Epithelial cell of esophagus (primary cell): ENCODE measurements at places on chromosomes 16 and 17.

GRCh38 chr16:24526701-24527495 is 12.5 kb upstream of the RBBP6 start:
- peak; percentile 83 for DNase-seq

DNA sequence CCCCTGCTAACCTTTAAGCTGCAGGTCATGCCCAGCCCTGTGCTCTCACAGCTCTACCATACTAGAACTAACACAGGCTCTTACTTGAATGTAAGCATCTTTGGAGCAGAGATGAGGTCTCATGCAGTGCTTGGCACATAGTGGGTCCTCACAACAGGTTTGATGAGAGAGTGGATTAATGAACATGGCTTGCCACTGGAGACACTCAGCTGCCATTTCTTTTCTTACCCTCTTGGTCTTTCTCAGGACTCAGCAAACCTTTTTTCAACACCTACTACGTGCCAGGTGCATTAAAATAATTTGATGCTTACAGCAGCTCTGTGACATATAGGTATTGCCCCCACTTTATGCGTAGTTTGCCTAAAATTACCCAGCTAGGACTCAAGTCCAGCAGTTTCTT is 133.2 kb downstream of the MSI2 start:
- no peak for DNase-seq

GRCh38 chr16:8887952-8888560 is 5.9 kb downstream of the LITAFD start:
- DNase-seq, result peak; percentile 34

- no peak for DNase-seq
These were observed 2.1 kb downstream of the P2RX5 start for GRCh38 chr17:3693829-3694231.

DNA sequence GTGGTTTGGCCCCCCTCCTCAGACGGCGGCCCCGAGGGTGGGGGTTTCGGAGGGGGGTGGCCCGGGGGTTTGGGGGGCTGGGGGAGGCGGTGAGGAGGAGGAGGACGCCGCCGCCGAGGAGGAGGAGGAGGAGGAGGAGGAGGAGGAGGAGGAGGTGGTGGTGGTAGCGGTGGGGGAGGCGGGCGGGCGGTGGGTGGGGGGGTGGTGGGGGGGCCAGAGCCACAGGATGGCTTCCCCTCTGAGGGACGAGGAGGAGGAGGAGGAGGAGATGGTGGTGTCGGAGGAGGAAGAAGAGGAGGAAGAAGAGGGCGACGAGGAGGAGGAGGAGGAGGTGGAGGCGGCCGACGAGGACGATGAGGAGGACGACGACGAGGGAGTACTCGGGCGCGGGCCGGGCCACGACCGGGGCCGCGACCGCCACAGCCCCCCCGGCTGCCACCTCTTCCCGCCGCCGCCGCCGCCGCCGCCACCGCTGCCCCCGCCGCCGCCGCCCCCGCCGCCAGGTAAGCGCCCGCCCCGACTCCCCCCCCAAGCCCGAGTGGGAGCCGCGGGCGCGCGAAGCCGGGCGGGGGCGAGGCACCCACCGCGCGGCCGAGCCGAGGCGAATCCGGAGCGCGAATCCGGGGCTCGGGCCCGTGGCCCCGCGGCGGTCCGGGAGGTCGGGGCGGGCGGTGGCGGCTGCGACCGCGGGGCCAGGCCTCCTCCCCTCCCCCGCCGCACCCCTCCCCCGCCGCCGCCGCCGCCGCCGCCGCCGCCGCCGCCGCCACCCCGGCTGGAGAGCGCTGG is 3.8 kb upstream of the CHD3 start:
- DNase-seq, result no peak

DNA sequence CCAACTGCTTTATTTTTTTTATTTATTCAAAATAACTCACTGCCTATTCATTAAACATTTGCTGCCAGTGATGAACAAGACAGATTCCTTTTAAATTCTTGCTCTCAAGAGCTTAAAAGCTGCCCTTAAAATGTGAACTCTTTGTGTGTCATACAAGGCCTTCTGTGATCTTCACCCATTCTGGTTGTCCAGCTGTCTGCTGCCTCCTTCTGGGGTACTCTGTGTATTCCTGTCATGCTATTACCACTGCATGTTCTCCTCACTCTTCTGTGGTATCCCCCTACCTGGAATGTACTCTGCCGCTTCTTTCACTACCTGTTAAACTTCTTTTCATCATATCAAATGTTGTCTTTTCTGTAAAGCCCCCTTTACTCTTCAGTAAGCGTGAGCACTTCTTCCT is 165.8 kb downstream of the CHD9 start:
- no peak for DNase-seq

DNA sequence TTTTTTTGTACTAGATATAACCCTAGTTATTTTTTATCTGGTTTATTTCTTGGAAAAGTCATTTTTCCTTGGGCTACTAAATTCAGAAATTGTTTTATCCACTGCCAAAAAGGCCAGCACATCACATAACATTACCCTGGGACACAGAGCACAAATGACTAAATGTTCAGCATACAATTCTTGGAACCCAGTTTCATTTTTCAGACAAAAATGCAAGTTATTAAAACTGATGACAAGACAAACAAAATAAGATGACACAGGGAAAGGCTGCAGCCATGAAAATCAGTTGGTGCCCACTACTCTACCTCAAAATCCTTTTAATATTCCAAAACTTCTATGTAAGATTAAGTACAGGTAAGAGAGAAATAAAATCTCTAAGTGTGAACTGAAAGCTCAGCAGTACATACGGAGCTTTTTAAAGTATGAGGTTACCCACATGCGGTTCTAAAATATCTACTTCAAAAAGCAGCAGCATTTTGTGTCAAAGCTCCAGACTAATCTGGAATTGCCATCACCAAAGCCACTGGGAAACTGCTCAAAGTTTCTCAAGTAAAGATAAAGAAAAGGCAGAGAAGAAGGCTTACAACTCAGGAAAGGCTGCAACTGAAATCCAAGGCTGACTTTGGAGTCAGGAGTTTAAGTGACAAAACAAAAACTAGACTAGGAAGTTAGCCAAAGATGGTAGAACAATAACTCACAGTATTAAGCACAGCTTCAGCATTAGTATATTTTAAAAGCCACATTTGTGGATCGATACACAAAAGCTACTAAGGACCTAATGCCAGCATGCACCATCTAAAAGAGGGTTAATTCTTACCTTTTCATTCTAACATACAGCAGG is 41.4 kb downstream of the AP1G1 start:
- DNase-seq, result no peak

GRCh38 chr17:20092261-20092867 is 83.2 kb downstream of the SPECC1 start:
- DNase-seq, result peak; percentile 15

GRCh38 chr16:70777973-70778406 is 23.0 kb downstream of the VAC14 start:
- DNase-seq, result no peak

GRCh38 chr16:72481419-72481818 is 309.5 kb upstream of the PMFBP1 start:
- no peak for DNase-seq

DNA sequence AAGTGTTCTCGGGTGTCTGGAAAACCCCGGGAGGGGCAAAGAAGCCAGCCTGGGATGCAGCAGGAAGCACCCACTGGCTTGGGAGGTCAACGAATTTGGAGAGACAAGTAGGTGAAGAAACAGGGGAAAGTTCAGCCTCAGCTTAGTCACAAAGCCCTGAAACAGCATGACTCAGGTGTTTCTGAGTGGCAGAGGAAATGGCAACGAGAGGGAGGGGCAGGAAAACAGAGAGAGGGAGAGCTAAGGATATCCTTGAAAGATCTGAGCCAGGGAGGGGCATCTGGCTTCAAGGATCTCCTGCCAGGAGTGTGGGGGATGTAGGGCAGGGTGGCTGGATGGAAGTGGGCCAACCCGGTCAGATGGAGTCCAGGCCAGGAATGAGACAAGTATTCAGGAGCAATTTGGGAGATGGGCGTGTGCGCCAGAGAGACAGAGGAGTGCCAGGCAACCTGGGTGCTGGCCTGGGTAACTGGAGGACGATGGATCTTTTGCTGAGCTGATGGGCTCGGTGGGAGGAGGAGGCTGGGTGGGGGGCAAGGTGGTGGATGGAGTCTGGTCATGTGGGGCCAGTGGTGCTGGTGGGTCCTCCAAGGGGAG is 27.2 kb downstream of the ABCC3 start:
- peak; percentile 94 for DNase-seq

GRCh38 chr17:48022901-48023300 is 14.7 kb downstream of the COPZ2 start:
- no peak for DNase-seq

GRCh38 chr16:75570396-75571065 is 4.4 kb downstream of the GABARAPL2 start:
- DNase-seq, result no peak

- DNase-seq, result peak; percentile 56
These were observed 2.1 kb downstream of the METTL22 start for GRCh38 chr16:8623634-8624033.

DNA sequence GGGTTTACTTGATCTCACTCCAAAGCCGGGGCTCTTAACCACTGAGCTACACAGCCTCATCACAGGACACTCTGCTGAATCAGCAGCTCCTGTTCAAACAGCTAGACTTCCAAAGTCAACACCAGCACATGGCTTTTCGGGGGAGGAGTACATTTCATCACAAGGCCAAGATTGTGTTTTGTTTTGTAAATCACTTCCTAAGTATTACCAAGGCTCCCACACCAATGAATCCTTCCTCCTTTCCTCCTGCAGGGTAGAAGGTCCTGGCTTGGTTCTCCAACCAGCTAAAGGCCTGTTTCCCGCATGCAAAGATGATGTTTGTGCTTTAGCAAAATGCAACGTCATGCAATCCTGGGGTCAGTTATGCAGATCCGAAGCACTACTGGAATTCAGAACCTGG is 152.5 kb downstream of the XYLT1 start:
- no peak for DNase-seq

- peak; percentile 47 for DNase-seq
These were observed 1.2 kb downstream of the COA3 start for GRCh38 chr17:42797067-42798007.

- DNase-seq, result no peak
These were observed 13.2 kb downstream of the SDK2 start for GRCh38 chr17:73630965-73631595.

- DNase-seq, result no peak
These were observed 386.1 kb downstream of the SEC14L1 start for GRCh38 chr17:77526728-77527350.

GRCh38 chr16:86536621-86537020 is 18.4 kb downstream of the MTHFSD start:
- no peak for DNase-seq

GRCh38 chr16:71428883-71429282 is 13.0 kb downstream of the TLE7 start:
- no peak for DNase-seq

- no peak for DNase-seq
These were observed 7.5 kb upstream of the NOS2 start for GRCh38 chr17:27807567-27808470.

DNA sequence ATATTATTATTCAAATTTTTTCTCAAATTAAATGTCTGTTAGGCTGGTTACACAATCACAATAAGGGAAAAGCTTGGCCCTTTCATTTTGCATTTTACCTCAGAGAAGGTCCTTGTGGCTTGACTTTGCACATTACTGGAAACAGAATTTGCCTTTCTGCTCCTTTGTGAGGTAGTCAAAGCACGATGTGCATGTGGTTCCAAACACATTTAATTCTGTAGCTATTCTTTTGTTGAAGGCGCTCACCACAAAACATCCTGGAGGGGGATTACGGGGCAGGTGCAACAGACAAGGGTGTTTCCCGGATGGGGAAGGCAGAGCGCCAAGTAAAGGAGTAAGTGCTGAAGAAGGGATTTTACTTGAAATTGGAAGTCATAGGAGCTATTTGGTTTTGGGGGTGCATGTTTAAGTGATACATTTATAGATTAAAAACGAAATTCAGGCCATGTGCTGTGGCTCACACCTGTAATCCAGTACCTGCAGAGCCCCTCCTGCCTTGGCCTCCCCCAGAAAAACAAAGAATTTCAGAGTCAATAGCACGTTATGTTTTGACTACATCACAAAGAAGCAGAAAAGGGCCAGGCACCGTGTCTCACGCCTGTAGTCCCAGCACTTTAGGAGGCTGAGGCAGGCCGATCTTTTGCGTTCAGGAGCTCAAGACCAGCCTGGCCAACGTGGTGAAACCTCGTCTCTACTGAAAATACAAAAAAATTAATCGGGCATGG is 31.2 kb upstream of the TENT4B start:
- no peak for DNase-seq

DNA sequence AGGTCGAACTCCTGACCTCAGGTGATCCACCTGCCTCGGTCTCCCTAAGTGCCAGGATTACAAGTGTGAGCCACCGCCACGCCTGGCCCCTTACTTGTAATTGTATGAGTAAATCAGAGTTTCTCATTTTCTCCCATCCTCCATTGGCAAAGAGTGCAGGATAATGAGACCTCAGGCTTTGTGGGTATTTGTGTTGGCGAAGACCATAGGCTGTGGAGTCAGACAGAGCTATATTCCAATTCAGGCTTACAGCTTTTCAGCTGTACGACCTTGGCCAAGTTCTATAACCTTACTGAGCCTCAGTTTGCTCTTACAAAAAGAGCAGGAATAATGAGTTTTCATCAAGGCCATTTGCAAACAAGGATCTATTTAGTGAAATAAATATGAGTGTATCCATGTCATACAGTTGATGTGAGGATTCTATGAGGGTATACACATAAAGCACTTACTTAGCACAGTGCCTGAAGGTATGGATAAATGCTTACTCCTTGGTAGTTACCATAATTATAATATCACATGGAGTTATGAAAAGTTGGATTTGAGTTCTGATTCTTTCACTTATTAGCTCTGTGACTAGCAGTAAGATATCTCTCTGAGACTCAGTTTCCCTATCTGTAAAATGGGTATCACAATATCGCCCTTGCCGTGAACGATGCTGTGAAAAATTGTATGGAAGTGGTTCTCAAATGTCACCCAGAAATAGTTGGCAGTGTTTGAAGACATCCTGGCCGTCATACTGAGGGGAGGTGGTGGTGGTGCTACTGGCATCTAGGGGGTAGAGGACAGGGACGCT is 25.6 kb upstream of the CPPED1 start:
- DNase-seq, result no peak

- DNase-seq, result no peak
These were observed 17.9 kb downstream of the CMC2 start for GRCh38 chr16:80988756-80989155.

DNA sequence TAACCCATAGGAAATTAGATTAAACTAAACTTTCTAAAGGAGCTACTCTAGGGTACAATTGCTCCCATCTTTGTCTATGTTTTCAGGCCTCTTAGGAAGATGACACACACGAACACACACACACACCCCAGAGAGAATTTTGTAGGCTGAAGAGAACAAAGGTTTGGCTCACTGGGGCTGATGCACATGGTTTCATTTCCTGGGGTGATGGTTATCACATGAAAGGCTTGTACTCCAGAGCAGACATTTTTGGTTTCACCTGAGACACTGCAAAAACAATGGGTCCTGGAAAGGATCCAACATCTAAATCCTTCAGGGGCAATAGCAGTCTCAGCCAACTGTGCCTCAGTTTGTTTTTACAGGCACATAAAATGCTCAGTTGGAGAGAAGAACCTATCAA is 62.8 kb downstream of the GRB7 start:
- peak; percentile 30 for DNase-seq
